ENCODE measurements at places on chromosomes 13 and 19. TPM values are rescaled to one million over a fixed set of nuclear protein-coding genes. Genes with fewer than 3 reads are reported as not detected.

Gene IL4I1
- 2.0 TPM for total RNA-seq

Gene ZNF419
- 11.1 TPM for total RNA-seq

Gene YJU2
- 37.4 TPM for total RNA-seq

Gene KLK2
- total RNA-seq: not detected

Gene KIRREL2
- total RNA-seq: 0.28 TPM

Gene ZNF792
- total RNA-seq: 27.3 TPM

Gene DIRAS1
- total RNA-seq: 0.53 TPM

Gene KLC3
- not detected for total RNA-seq

Gene ZNF470
- total RNA-seq: 7.2 TPM

Gene ADGRE3
- total RNA-seq: not detected

Gene RAB20
- 1.5 TPM for total RNA-seq

Gene TUBB4A
- total RNA-seq: 7.6 TPM

Gene MEF2B
- total RNA-seq: 3.3 TPM

Gene KIR2DL4
- total RNA-seq: 0.25 TPM

Gene CYP2F1
- 0.83 TPM for total RNA-seq

Data from T-cell (primary cell).